WTC11 (cell line): ENCODE measurements at places on chromosomes 12 and 14.

DNA sequence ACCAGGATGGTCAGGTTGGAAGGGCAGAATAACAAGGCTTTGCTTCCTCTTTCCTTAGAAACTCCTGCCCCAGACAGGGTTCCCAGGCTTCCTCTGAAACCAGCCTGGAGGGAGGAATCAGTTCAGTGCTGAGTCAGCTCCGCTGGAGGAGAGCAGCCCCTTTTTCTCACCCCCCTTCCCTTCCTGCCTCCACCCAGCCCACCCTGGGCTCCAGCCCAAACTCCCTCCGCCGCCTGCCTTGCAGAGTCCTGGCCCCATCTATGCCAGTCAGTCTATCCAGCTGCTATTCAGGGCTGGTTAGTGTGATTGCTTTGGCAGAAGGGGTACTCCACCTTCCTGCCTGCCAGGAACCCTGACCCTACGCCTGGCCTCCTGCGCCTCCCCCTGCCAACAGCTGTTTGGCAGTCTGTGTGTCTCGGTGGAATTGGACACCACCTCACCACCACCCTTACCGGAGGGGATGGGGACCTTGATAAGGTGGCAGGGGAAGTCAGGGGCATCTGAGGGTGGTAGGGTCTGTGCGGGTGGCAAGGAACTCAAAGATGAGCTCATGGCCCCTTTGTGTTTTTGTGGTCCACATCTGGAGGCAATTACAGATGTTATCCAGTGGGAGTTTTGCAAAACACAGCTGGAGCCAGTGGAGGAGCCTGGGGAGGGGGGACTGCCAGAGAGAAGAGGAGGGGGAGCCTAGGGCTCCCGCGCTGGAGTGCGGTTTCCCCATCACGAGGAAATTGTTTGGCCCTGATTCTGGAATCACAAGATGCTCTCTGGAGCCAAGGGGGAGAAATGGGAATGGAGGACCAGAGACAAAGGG lies 12.2 kb downstream of the MMP14 start:
- DNase-seq = no peak

DNA sequence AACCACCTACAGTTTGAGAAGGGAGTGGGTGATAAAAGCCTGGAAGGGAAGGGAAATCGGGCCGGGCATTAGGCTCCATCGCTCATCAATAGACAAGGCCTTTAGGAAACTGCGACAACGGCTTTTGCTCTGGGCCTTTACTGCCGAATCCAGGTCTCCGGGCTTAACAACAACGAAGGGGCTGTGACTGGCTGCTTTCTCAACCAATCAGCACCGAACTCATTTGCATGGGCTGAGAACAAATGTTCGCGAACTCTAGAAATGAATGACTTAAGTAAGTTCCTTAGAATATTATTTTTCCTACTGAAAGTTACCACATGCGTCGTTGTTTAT lies 261 bp upstream of the RNU7-1 start:
- peak; percentile 77 for DNase-seq

DNA sequence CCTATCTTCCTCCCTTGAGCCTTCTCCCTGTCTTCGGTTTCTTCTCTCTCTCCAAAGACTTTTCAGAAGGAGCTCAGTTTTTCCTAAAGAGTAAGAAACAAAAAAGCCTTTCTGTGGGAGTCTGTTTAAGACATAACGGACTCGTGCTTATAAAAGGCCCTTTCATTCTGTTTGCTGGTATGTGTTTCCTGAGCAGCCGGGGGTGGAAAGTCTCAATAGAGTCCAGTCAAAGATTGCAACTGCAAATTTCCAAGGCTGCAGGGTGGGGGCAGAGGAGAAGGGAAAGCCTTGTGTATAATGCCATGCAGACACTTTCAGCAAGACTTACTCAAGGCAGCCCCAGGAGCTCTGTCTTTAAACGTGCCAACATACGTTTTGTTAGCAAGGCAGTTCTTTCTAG lies 62.2 kb downstream of the GNG2 start:
- no peak for DNase-seq

- DNase-seq = peak; percentile 60
These were observed 5.9 kb upstream of the DEGS2 start for GRCh38 chr14:100165376-100165775.

DNA sequence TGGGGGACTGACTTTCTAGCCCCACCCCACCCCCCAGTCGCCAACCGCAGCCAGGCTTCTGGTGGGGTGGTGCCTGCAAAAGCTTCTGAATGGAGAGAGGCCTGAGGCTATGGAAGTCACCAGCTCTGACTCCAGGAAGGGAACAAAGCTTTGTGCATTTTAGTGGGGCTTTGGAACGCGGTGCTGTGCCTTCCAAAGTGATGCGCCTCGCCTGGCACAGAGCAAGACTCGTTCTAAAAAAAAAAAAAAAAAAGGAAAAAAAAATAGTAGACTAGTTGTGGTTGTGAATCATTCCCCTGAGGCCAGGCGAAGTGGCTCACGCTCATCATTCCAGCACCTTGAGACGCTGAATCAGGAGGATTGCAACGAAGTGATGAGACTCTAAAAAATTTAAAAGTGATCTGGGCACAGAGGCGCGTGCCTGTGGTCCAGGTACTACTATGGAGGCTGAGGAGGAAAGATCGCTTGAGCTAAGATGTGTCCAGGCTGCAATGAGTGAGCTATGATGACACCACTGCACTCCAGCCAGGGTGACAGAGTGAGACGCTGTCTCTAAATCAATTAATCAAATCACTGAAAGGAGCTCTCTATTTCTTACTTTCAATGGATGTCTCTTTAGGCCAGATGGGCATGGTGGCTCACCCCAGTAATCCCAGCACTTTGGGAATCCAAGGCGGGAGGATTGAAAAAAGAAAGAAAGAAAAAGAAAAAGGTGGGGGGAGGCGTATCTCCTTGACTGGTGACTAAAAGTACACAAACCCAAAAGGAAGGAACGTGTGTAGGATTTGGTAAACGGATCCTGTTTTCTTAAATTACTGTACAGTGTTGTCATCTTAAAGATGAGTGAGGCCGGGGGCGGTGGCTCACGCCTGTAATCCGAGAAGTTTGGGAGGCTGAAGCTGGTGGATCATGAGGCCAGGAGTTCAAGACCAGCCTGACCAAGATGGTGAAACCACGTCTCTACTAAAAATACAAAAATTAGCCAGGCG lies 259.6 kb upstream of the ALG10B start:
- no peak for DNase-seq

DNA sequence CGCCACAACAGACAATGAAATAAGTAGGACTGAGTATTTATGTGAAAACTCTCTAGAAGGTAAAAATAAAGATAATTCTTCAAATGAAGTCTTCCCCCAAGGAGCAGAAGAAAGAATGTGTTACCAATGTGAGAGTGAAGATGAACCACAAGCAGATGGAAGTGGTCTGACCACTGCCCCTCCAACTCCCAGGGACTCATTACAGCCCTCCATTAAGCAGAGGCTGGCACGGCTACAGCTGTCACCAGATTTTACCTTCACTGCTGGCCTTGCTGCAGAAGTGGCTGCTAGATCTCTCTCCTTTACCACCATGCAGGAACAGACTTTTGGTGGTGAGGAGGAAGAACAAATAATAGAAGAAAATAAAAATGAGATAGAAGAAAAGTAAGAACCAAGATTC lies 82.7 kb downstream of the VEZT start:
- DNase-seq = no peak

DNA sequence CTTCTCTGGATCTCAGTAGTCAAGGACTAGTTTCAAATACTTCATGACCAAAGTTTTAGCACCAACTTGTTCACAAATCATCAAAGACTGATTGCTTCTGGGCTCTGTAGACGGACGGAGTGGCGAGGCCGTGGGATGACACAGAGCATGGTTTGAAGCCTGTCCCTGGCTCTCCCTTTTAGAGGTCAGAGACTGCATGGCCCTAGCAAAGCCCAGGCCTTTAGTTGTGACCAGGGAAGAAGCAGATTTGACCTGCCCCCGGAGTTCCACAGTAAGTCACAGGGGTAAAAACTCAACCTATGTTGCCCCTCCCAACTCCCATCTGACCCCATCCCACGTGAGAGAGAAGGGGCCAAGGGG lies 90.4 kb downstream of the SYNE3 start:
- DNase-seq = no peak

GRCh38 chr14:100675699-100676684 lies 50.7 kb upstream of the DLK1 start:
- DNase-seq = no peak

DNA sequence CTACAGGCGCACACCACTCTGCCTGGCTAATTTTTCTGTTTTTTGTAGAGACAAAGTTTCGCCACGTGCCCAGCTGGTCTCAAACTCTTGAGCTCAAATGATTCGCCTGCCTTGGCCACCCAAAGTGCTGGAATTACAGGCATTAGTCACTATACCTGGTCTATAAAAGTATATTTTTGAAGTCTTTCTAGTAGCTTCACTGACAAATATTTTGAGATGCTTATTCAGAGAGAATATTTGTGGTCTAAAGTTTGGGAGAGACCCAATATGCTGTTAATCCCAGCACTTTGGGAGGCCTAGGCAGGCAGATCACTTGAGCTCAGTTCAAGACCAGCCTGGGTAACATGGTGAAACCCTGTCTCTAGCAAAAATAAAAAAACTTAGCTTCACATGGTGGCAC lies 22.0 kb upstream of the PPP1R12A start:
- no peak for DNase-seq

DNA sequence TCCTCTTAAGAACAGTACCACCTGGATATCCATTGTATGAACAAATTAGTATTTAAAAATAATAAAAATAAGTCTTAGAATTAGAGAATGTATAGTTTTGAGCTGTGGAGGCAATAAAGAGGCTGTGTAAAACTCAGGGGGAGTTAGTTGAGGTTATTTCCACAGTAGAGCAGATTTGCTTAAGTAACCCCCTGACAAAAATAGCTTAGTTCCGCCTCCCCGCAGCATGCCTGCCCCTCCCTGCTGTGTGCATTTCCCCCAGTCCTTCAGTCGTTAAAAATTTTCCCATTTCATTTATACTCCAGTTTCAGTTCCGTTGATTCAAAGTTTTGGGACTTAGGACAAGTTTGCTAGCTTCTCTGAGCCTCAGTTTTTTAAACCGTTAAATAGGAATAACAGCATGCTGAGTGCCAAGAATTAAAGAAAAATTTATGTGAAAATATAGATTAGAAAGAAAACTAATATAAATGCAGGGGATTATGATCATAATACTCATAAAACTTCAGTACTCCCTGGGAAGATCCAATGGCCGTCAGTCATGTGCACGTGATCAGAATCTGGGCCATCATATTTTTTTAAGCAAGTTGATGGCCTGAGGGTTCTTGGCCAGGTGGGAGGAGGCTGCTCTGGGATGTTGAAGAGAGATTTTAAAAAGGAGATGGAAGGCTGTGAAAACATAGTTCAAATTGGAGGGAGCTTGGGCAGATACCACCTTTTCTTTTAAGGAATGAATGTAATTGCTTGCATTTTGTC lies 14.5 kb upstream of the SLC38A2 start:
- DNase-seq = no peak

GRCh38 chr14:67461341-67461985 lies 27.1 kb downstream of the TMEM229B start:
- no peak for DNase-seq

DNA sequence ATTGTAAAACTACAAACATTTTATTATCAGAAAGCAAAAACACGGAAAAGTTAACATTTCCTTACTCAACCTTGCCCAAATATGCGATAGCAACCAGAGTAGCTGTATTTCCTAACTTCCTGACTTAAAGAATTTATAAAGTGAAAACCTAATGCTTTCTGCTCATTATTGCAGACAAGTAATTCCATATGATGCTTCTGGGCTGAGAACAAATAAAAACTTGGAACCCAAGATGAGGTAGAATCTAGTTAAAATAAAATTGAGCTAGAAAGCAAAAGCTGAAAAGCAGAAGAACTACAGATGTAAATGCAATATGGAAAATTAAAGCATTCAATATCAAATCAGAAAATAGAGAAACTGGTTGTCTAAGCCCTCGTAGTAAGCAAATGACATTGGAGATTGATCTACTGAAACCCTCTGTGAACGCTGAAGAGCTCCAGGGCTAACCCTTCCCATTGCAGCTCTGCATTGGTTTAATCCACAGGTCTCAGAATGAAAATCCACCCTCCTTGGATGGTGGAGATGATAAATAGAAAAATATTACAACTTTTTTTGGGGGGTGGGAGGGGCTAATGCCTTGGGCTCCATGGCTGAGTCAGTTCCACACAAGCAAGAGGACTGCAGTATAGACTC lies 40.7 kb downstream of the CORO1C start:
- no peak for DNase-seq

- no peak for DNase-seq
These were observed 89.7 kb downstream of the CAND1 start for GRCh38 chr12:67358781-67359338.

GRCh38 chr12:108668542-108668941 lies 34.8 kb upstream of the SELPLG start:
- no peak for DNase-seq
